ENCODE measurements at places on chromosomes 16 and 17.

GRCh38 chr17:72514321-72514861 lies 393.6 kb downstream of the SOX9 start:
- no peak for DNase-seq

GRCh38 chr17:59506894-59507726 lies 58.3 kb upstream of the DHX40 start:
- DNase-seq, result no peak

- DNase-seq, result no peak
These were observed 13.2 kb upstream of the TMEM100 start for GRCh38 chr17:55735731-55736405.

GRCh38 chr16:56309008-56309407 lies 116.3 kb downstream of the AMFR start:
- no peak for DNase-seq

GRCh38 chr17:45006927-45007461 lies 38.9 kb upstream of the C1QL1 start:
- no peak for DNase-seq

GRCh38 chr17:7383742-7384488 lies 3.0 kb downstream of the TNK1 start:
- no peak for DNase-seq

DNA sequence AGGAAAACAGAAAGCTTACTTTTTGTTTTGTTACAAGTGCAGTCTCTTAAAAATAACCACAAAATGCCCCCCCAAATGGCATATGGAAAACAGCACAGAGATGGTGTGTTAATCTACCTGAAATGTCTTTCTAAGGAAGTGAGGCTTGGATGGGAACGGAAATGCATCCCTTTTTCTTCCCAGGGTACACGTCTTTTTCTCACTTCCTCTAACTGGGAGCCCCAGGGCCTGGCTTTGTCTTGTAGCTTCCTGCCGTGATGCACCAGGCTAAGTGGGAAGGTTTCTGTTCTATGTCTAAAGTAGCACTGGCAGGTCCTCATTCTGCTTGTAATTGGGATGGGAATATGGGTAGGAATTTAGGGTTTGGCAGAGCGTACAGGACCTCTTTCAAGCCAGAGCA lies 52.5 kb upstream of the CACNG3 start:
- no peak for DNase-seq

- no peak for DNase-seq
These were observed 203.7 kb upstream of the COX10 start for GRCh38 chr17:13865650-13866049.

Data from NCI-H2081 treated with DMSO at 0.1 percent for 48 hours (cell line).